ENCODE measurements at places on chromosomes 2 and 18.

DNA sequence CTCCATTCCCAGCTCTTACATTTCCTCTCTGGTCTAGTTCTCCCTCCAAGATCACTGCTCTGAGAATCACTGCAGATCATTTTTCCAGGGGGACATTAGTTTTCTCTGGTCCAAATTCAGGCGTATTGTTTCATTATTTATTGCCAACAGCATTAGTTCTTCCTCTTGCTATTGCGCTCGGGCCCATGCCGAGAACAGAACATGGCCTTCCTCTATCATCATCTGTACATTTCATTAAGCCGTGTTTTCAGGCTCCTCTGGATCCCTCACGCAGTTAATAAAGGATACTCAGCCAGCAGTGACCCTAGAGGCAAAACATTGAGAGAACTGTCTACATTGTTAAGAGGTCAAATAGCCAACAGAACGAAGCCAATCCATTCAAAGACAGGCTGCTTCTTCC, 63.9 kb downstream of the CCBE1 start:
- no peak for DNase-seq

GRCh38 chr2:99987160-99987559, 155.2 kb downstream of the AFF3 start:
- DNase-seq, result no peak

DNA sequence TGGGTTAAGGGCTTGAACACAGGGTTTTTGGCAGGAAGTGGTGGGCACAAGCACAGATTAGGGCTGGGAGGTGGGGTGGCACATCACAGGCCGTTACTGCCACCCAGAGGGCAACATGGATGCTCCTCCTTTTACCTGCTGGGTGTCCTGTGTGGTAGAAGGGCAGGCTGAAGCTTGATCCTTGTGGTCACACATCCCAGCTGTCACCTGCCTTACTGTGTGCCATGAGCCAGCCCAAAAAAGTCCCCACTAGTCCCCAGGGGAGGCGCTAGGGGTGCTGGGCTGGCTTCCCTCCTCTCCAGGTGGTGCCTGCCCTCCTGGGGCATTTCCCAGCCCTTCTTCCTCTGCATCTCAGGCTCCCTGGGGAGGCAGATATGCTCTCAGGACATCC, 50.5 kb upstream of the ALPP start:
- peak; percentile 20 for DNase-seq

GRCh38 chr2:182971820-182972547, 66.3 kb downstream of the NCKAP1 start:
- DNase-seq, result no peak
